CD4-positive, alpha-beta T cell (primary cell): ENCODE measurements at places on chromosomes 11 and 22.

DNA sequence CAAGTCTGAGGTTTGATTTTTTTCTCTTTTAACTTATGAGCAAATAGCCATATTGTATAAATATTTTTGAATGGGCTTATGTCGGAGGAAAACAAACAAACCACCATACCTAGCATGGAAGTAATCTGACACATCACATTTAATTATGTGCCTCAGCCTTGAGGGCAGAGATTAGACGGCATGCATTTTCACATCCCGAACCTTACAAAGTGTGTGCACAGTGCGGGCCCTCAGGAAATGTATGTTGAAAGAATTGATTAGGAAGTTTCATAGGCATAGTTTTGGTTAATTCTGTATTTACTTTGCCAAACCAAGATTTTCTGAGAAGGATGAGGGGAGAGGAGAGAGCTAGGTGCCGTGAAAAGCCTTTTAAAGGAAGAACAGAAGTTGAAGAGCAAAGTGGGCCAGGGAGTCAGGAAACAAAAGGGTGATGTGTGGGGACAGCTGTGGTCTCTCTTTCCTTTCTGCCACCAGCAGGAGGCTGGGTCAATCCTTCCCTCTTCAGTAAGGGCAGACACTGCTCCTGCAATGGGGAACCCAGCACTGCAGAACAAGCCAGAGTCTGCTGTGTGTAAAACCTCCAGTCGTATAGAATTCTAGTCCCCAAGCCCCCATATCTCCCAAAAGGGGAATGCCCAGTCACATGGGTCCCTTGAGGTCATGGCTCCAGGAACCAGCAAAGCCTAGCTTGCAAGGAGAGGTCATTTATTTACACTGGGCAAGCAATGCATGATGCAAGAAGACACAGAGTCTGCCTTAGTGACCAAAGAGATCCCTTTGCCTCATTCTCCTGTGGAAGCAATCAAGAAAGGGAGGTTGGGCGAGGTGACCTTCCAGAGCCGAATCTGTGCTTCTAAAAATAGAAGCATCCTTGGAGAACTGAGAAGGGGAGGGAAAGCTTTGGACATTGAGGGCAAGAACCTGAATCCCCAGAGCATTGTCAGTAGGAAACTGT, 71.1 kb upstream of the OLFML1 start:
- no peak for DNase-seq

GRCh38 chr11:70466596-70466995, 68.3 kb downstream of the CTTN start:
- no peak for DNase-seq

DNA sequence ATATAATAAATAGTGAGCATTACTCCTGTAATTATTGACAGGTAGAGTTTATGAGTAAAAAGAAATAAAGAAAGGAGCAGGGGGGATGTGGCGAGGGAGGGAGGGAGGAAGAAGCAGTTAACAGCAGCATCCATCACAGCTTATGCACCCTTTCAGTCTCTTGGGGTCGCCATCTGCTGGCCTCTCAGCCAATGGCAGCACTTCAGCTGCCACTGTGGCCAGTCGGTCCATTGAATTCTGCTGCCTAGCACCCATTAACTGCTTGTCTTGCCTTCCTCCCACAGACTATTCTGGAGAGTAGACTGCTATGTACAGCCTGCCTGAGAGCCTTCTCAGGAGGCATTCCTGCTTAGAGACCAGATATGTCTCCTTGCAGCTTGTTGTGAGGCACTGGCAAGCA, 388.3 kb downstream of the TENM4 start:
- DNase-seq = no peak

DNA sequence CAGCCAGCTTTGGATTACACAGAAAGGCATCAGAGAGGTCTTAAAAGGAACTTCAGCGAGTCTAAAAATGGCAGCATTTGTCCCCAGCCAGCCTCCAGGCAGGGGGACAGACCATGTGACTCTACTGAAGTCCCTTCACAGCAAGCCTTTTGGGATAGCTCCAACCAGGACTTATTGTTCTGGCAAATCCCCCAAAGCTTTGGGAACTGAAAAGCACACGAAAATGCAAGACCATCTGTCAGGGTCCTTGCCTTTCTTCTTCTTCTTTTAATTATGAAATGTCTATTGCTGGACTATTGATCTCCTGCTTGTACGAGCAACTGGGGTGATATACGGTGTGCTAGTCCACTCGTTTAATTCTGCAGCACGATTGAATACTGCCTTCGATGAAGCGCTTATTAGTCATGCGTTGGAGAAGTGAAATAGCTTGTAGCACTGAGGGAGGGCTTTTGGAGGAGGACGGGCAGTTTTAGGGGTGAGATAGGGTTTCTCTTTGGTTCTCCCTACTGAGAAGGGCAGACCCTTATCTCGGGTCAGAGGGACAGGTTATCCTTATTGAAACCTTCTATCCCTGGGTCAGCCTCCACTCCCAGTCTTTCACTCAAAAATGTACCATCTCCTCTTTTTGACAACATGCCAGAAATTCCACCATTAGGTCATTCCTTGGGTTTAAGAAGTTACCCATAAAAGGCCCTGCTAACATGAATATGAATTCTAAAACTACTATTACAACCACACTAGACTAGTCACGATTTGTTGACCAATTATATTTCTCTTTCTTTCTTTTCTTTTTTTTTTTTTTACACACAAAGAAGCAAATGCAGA, 416.4 kb downstream of the MIAT start:
- DNase-seq = no peak

- DNase-seq = no peak
Observed at GRCh38 chr11:124534051-124534450, 9.4 kb downstream of the OR8B12 start.

DNA sequence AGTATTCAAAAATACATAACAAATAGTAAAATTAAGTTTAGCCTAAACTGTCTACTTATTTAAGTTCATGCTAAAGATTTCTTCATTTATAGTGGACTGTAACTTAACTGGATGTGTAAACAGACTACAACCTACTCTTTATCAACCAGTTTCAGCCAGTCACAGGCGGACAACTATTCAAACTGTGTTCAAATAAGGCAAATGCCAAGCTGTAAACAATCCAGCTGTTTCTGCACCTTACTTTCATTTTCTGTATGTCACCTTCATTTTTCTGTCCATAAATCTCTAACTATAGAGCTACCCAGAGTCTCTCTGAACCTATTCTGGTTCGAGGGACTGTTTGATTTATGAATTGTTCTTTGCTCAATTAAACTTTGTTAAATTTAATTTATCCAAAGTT, 992.8 kb downstream of the DLG2 start:
- DNase-seq = no peak

GRCh38 chr11:67538306-67538705, 15.1 kb upstream of the CABP2 start:
- DNase-seq = no peak

- peak; percentile 31 for DNase-seq
Observed at GRCh38 chr22:38570779-38571364, 889 bp upstream of the DMC1 start.

- no peak for DNase-seq
Observed at GRCh38 chr22:44332946-44333345, 20.2 kb upstream of the SHISAL1 start.

DNA sequence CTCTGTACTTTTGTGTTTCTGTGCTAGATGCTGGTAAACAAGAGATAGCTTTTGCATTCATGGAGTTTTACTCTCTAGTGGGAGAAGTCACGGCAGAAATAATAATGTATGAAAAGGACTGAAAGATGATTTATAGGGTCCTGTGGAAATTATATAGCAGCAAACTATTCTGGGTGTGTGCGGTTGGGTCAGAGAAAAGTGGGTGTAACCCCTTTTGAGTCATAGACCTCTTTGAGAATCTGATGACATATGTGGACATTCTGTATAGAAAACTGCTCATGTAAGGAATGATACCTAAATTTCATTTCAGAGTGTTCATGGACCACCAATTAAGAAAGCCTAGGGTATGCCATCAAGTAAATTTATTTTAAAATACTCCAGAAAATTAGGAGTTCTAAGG, 54.4 kb downstream of the TMEM135 start:
- no peak for DNase-seq

GRCh38 chr22:22693531-22693884, 49.1 kb downstream of the GGTLC2 start:
- DNase-seq = no peak

DNA sequence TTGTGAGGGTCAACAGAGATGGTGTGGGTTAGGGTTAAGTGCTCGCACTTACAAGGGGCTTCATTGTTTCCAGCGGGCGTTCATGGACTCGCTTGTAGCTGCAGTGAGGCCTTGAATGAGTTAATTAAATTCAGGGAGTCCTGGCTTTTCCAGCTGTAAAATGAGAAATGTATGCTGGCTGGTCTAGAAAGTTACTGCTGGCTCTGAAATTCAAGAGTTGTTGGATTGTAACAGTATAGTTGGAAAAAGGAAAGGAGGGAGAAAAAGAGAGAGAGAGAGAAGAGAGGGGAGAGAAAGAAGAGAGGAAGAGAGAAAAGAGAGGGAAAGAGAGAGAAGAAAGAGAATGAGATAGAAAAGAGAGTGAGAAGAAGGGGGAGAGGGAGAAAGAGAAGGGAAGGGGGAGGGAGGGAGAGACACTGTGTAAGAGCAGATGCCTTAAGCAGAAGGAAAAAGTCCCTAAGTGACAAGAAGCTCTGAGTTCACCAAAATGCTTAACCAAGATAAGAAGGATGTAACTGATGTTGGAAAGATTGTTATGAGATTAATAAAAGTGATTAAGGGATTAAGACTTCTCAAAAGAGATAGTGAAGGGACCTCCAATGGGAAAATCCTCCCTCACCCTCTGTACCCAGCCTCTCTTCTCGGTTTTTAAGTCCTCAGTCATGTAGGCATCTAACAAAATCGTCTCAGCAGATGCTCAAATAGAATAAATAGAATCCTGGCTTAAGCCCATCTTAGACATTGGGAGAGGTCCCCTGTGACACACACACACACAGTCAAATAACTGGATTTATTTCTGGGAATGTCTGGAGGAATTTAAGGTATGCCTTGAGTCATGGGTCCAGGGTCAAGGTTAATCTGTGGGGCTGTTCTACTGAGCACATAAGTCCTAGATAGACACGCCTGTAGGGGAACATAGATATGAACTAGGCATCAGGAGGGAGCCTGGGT, 477.9 kb downstream of the MIAT start:
- DNase-seq = no peak

- DNase-seq = no peak
Observed at GRCh38 chr11:16337421-16338213, 18.7 kb downstream of the SOX6 start.

GRCh38 chr11:113104691-113105251, 143.6 kb downstream of the NCAM1 start:
- DNase-seq = no peak

DNA sequence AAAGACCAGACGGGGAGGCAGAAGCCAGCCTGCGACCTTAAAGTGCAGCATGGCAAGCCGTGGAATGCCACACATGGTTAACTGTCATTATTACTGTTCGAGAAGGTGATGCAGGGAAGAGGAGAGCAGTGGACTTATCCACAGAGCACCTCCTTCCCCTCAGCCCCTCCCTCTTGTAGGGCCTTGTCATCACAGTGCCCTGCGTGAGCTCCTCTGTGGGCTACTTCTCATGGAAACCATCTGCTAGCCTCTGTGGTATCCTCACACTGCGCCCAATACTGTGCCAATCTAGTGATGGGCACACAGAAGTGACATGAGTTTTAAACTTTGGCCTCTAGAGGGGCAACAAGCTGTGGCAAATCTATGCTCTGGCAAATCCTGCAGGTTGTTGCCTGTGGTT, 18.2 kb upstream of the CCDC134 start:
- no peak for DNase-seq

DNA sequence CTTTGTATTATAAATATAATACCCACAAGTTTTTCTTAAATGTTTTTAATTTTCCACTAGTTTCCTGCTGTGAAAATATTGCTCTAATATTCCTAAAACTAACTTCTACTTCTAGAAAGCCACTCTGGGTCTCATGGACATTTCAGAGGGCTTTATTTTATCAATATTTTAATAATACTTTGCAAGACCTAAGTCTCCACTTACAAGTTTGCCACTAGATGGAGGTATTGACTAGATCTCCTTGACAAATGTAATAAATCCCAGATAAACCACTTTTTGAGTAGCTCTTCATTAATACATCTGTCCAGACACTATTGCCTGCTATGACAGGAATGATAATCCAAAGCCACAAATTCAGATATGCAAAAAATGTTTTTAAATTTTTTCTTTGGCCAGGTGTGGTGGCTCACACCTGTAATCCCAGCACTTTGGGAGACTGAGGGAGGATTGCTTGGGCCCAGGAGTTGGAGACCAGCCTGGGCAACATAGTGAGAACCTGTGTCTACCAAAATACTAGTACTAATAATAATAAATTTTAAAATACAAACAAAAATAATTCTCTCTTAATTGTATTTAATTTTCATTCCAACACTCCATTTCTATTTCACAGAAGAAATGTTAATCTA, 3.5 kb upstream of the ACAT1 start:
- DNase-seq = no peak

DNA sequence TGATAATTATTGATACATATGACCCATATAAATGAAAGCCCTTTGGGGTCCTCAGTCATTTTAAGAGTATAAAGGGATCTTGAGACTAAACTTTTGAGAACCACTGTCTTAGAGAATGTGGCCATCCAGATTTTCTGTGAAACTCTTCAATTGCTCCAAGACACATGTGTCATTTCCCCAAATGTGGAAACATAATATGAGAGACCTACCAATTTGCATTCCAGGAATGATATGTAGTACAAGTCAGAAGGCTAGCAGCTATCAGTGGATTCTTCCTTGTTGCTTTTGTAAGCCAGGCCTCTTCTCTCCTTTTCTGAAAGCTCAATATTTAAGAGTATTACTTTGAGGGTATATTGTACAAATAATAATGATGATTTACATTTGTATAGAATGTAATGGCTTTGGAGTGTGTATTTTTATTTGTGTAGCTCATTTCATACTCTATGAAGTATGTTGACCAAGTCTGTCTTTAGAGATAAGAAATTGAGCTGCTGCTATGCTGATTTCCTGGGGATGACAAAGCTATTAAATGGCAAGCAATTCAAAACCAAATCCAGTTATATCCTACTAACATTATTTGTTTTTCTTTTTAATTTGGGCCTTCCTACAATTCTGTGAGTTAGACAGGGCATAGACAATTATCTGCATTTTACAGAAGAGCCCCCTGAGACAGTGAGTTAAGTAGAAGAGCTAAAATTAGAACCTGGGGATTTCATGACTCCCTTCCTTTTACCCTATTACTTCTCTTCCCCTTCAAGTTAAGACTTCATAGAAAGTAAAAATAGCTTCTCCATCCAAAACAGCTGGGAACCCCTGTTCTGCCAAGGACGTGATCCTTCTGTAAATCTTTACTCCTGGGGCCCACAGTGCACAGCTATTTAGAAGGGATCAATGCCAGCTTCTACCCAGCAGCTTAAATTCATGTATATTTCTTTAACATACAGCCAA, 131.9 kb downstream of the WNT11 start:
- no peak for DNase-seq

- DNase-seq = no peak
Observed at GRCh38 chr11:125357551-125357950, 138.5 kb downstream of the FEZ1 start.
